Right lobe of liver (tissue), 6 donors: ENCODE measurements at places on chromosomes 3 and 15. TPM values are rescaled to one million over a fixed set of nuclear protein-coding genes. Genes with fewer than 3 reads are reported as not detected.

MLF1 gene
- 0.55 TPM for total RNA-seq

PRTG gene
- 0.12 TPM for total RNA-seq

SPTBN5 gene
- total RNA-seq, result 0.06 TPM

KIF23 gene
- 2.0 TPM for total RNA-seq

SLCO3A1 gene
- 2.5 TPM for total RNA-seq

RBPMS2 gene
- 2.5 TPM for total RNA-seq

EPHB1 gene
- 10.9 TPM for total RNA-seq

GOLGA6D gene
- total RNA-seq, result 0.37 TPM

DNA sequence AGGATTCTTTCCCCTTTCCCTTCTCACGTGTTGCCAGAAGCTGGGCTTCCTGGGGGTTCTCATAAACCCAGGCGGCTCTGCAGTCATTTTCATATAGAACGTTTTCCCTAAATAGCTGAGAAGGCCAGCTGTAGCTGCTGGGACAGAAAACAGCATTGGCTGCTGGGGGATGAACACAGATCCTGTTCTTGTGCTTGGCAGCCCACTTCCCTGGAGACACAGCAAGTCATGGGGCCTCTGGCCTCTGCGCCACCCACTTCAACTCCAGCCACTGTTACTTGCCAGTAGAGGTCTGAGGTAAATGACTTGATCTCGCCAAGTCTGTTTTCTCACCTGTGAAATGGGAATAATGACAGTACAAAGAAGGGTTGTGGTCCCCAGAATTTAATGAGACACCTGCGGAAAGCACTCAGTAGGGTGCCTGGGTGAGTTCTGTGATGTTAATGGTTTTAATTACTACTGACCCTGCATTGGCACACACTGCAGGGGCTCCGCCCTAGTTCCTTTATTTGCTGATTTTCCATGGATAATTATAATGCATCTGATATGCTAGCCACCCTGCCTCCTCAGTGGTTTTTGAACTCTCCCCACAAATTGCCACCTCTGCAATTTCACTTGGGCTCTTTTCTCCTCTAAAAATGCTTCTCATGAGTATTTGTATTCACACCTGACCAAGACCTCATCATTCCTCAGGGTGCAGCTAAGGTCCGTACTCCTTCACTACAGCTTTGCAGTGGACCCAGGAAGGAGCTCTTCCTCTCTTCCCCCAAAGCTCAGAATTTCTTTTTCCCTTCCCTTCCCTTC, 274.7 kb downstream of the RPLP1 start:
- DNase-seq, result no peak

DNA sequence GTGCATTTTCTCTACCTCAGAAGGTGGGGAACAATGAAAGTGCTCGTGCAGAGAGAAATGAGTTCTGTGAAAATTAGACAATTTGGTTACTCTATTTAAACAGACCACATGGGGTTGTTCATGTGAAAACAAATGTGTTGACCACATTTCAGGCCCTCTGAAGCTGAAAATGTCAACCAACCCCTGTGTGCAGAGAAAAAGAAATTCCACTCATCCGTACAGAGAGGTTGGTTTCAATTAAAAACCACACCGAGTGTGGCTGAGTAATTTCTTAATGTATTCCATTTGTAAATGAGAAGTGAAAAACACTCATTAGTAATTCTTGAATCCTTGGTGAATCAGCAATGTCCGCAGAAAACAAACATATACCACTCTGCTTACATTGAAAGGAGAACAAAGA, 46.9 kb upstream of the SLC7A14 start:
- no peak for DNase-seq

DNA sequence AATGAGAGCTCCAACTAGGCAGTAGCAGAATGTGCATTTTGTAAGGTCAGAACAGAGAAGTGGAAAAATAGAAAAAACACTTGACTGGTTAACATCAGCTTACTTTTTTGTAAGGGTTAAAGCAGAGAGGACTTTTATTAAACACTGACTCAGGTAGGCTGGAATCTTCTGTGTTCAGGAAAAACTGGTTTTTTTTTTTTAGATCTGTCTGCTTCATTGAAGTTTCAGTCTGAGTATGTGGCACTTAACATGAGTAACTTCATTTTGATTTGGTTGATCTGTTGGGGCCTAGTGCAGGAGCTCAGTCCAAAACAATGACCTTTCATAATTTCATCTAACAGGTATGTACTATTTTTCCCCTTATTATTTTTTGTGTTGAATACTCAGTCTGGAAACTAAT, 141.1 kb downstream of the DOCK3 start:
- DNase-seq, result no peak

- no peak for DNase-seq
Measured at GRCh38 chr3:114151091-114151490, 27.8 kb downstream of the DRD3 start.

GRCh38 chr3:42339321-42339720, 71.1 kb downstream of the LYZL4 start:
- no peak for DNase-seq

DNA sequence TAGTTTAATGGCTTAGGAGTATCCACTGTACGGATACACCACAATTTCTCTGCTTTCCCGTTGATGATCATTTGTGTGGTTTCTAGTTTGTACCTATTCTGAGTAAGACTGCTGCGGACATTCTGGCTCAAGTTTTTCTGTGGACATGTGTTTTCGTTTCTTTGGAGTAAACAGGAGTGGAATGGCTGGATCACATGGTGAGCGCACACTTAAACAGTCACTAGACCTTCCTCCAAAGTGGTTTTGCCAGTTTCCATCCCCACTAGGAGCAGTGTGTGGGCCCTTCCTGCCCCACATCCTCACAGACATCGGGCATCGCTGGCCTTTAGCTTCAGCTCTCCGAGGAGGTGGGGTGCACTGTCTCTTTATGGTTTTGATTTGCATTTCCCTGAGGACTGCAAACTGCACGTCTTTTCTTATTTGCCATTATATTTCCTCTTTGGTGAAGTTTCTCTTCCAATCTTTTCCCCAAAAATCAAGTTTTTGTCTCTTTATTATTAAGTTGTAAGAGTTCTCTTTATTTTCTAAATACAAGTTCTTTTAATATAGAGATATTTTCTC, 94.1 kb downstream of the VGLL4 start:
- DNase-seq, result no peak

DNA sequence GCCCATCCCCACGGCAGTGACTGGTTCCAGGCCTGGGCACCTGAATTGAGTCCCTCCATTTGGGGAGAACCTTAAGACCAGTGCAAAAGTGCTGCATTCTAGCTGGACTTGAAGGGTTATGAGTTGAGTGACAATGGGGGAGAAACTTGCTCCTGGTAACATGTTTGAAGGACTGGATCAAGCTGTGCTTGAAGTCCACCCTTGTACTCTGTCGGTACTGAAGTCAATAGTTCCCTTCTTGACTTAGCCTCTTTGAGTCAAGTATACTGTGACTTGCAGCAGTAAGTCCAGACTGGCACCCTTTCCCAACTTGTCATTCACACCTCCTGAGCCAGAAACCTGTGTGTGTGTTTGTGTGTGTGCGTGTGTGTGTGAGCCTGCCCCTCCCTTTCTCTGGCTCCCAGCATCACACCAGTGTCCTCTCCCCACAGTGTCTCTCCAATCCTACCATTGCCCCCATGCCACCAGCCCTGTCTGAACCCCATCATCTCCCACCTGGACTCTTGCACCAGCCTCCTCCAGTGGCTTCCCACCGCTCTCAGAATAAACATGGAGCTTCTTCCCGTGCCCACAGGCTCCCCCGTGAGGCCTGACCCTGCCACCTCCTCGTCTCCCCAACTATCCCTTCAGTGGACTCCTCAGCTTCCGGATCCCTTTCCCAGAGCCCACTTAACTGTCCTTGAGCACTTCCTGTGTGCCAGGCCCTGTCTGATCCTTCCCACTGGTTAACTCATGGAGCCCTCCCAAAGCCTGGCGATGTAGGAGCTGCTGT, 10.2 kb upstream of the FBLN2 start:
- DNase-seq, result no peak

DNA sequence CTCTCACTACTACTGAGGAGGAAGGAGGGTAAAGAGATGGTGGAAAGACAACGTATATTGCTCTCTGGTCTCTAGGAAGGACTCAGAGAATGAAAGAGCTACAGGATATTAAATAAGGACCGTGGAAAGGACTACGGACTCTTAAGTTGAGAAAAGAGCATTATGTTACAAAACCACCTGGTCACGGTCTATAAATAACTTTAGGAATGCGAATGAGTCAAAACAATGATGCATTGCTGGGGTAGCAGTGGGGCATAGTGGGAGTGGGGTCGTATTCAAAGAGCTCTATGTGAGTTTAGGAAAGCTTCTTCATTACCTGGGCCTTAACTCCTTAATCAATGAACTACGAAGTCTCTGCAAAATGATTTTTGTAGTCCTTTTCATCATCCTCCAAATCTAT, 295.7 kb upstream of the SOX14 start:
- no peak for DNase-seq

- DNase-seq, result no peak
Measured at GRCh38 chr3:150917951-150918350, 12.7 kb upstream of the MINDY4B start.

- no peak for DNase-seq
Measured at GRCh38 chr3:13815088-13815683, 64.7 kb downstream of the WNT7A start.

GRCh38 chr15:87155771-87156170, 1076.1 kb downstream of the AGBL1 start:
- no peak for DNase-seq

DNA sequence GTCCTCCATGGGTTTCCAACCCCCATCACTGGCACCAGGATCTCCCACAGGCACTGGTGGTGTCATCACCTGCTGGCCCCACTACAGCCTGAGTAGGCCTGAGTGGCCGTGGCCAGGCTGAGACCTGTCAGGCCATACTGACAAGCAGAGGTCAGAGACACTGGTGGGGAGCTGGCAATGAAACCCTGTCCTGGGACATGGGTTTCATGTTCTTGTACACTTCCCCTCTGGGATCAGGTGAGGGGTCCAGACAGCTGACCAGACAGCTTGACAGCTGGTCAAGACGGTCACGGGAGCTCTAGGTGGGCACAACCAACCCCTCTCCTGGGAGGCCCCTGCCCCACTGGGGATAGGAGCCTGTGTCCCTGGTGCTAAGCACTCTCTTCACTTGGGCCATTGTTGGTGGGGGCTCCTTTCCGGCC, 13.1 kb downstream of the ZBTB47 start:
- DNase-seq, result no peak
